ENCODE measurements at places on chromosomes 13 and 19.

GRCh38 chr19:31114585-31114984 is 234.7 kb downstream of the TSHZ3 start:
- DNase-seq: no peak

GRCh38 chr13:41938918-41939317 is 22.0 kb downstream of the VWA8 start:
- no peak for DNase-seq

GRCh38 chr13:112231451-112232083 is 144.6 kb upstream of the SPACA7 start:
- DNase-seq: no peak

DNA sequence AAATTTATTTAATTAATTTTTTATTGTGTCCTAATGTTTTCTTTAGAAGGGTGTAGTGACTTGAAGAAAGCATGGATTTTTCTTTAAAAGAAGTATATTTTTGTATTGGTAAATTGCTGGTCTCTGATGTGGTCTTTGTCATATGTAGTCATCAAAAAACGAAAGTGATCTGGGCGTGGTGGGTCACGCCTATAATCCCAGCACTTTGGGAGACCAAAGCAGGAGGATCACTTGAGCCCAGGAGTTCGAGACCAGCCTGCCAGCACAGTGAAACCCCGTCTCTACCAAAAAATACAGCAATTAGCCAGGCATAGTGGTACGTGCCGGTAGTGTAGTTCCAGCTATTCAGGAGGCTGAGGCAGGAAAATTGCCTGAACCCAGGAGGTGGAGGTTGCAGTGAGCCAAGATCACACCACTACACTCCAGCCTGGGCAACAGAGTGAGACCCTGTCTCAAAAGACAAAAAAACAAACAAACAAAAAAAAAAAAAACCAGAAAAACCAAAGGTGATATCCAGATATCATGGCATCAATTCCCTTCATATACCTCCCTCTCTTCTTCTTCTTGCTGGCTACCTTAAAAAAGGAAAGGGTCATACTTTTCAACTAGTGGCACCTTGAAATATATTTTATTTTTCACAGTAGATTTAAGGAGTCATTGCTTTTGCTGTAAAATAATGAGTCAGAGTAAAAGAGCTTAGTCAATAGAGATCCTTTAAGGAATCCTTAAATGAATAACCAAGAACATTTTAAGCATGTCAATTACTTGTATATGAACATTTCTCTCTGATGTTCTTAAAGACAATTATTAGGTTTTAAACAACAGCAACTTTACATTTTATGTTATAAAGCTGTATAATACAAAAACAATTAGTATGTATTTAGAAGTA is 19.9 kb downstream of the KCTD4 start:
- no peak for DNase-seq
